ENCODE measurements at places on chromosomes 1 and 21. TPM values are rescaled to one million over a fixed set of nuclear protein-coding genes. Genes with fewer than 3 reads are reported as not detected.

Gene TNFRSF4
- 788 TPM for total RNA-seq

DNA sequence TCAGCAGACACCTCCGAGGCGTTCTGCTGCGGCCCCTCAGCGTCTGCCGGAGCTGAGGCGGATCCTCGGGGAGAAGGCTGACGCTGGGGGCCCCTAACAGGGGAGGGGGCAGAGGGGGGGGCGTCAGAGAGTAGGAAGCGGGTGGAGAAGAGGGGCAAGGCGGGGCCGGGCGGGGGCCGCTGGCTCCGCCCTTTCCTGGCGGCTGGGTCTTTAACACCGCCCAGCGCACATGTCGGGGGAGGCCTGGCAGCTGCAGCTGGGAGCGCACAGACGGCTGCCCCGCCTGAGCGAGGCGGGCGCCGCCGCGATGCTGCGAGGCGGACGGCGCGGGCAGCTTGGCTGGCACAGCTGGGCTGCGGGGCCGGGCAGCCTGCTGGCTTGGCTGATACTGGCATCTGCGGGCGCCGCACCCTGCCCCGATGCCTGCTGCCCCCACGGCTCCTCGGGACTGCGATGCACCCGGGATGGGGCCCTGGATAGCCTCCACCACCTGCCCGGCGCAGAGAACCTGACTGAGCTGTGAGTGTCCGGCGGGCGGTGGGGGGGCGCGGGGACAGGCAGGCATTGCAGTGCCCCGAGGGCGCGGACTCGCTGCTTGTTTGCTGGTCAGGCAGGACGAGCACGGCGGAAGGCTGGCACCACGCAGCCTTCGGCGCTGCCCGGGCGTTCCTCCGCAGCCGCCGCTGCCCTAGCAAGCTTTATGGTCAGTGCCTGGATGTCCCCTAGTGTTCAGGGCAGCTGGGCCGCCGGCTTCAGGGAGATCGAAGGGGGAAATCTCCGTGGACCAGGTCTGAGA, at the start of gene NTRK1:
Gene NTRK1, plus strand, starts transcription at position 238 of the 796 bp plus-strand sequence. Its CDS starts 70 bp downstream, at position 308.
- peak; percentile 64 for DNase-seq

- DNase-seq, result no peak
These were observed 155.2 kb downstream of the BARHL2 start for GRCh38 chr1:90561911-90562310.

Gene IL19
- not detected for total RNA-seq

- no peak for DNase-seq
These were observed 172.2 kb downstream of the HHIPL2 start for GRCh38 chr1:222375701-222376100.

DNA sequence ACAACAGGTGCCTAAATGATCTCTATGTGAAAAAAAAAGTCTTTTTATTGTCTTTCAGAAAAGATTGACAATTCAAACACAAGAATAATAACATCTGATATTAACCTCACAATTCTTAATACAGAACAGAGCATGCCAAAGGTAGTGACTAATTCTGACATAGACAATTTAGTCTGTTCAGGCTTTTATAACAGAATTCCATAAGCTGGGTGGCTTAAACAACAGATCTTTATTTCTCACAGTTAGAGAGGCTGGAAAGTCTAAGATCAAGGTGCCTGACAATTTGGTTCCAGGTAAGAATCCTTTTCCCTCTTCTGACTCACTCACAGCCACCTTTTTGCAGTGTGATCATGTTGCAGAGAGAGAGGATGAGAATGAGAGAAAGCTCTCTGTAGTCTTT, 27.0 kb downstream of the DPYD start:
- DNase-seq, result no peak

Data from activated T-helper 1 cell treated with anti-CD3 and anti-CD28 coated beads, Interleukin-12 subunit alpha, Interleukin-12 subunit beta, Interleukin-2, Interleukin-4 antibody, amounts not matched to agents 30 ng/mL and 10 ng/mL and 1 ng/mL, durations not matched to agents 14 hours and 24 hours and 36 hours (primary cell).